Aortic smooth muscle cell (primary cell): ENCODE measurements at places on chromosomes 7 and 10. TPM values are rescaled to one million over a fixed set of nuclear protein-coding genes. Genes with fewer than 3 reads are reported as not detected.

HACD1 gene
- 10.4 and 11.6 TPM in 2 replicates for total RNA-seq

ANKRD61 gene
- 0.12 and 0.26 TPM in 2 replicates for total RNA-seq

CDC14C gene
- not detected in 2 replicates for total RNA-seq

NPC1L1 gene
- not detected in 2 replicates for total RNA-seq

ANKRD1 gene
- 2.2 TPM in 2 replicates for total RNA-seq

FAM170B gene
- not detected in 2 replicates for total RNA-seq

SPDYE9 gene
- total RNA-seq, result not detected in 2 replicates

FXYD4 gene
- not detected in 2 replicates for total RNA-seq

RET gene
- total RNA-seq, result 0.13 TPM in 1 of 2 replicates, not detected in the other

HECW1 gene
- total RNA-seq, result under 0.01 and 0.40 TPM in 2 replicates

NKX2-3 gene
- not detected in 2 replicates for total RNA-seq

VPS37D gene
- total RNA-seq, result 2.9 and 3.6 TPM in 2 replicates

IMMP2L gene
- 9.3 and 9.4 TPM in 2 replicates for total RNA-seq

MNX1 gene
- total RNA-seq, result not detected in 2 replicates

RBM20 gene
- total RNA-seq, result 0.66 and 1.1 TPM in 2 replicates

PON3 gene
- total RNA-seq, result 0.06 TPM in 1 of 2 replicates, not detected in the other

PRPS1L1 gene
- total RNA-seq, result 0.06 and 0.13 TPM in 2 replicates

SFTPA1 gene
- not detected in 2 replicates for total RNA-seq

SYNPO2L gene
- under 0.01 TPM in 1 of 2 replicates, not detected in the other for total RNA-seq

CUZD1 gene
- 0.13 and 0.44 TPM in 2 replicates for total RNA-seq

TMEM196 gene
- total RNA-seq, result not detected in 2 replicates

ASIC3 gene
- 0.06 TPM in 1 of 2 replicates, not detected in the other for total RNA-seq

TMEM248 gene
- 74.5 and 86.5 TPM in 2 replicates for total RNA-seq

LRMDA gene
- total RNA-seq, result 4.6 and 7.8 TPM in 2 replicates

HOXA6 gene
- total RNA-seq, result not detected in 2 replicates

PDE6C gene
- total RNA-seq, result not detected in 2 replicates

ING3 gene
- 11.2 and 15.4 TPM in 2 replicates for total RNA-seq

TRIL gene
- under 0.01 and 0.12 TPM in 2 replicates for total RNA-seq

ADRB1 gene
- total RNA-seq, result not detected in 2 replicates
